AG08396 (cell line): ENCODE measurements at places on chromosomes 11 and 22.

DNA sequence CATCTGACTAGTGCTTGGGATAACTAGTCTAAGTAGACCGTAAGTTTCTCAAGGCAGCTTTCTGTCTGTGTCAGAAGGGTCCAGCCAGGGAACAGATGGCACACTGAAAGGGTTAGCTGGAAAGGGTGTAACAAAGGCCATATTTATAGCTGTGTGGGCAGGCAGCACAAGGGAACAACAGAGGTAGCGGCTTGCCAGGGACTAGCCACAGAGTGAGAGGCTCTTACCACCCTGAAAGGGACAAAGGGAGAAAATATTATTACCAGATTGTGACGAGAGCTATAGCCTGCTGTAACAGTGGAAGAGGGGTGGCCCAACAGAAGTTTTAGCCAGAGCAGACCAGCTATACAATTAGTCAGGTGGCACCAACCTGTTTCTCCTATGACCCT is 129.4 kb downstream of the CCDC34 start:
- no peak for DNase-seq

DNA sequence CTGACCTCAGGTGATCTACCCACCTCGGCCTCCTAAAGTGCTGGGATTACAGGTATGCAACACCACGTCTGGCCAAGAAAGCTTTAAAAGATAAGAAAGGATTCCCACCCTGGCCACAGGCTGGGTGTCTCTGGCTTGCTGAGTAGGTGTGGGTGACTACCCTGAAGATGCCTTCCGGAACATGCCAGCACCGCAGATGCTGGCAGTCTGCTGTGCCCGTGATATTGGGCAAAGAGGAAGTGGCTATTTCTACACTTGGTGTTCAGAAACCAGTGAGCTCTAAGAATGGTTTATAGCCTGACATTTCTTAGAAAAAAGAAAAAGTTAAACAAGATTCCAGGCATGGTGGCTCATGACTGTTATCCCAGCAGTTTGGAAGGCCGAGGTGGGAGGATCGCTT is 6.1 kb downstream of the MRPL11 start:
- DNase-seq = no peak

- no peak for DNase-seq
These were observed 4.0 kb downstream of the SCYL1 start for GRCh38 chr11:65528819-65529350.

DNA sequence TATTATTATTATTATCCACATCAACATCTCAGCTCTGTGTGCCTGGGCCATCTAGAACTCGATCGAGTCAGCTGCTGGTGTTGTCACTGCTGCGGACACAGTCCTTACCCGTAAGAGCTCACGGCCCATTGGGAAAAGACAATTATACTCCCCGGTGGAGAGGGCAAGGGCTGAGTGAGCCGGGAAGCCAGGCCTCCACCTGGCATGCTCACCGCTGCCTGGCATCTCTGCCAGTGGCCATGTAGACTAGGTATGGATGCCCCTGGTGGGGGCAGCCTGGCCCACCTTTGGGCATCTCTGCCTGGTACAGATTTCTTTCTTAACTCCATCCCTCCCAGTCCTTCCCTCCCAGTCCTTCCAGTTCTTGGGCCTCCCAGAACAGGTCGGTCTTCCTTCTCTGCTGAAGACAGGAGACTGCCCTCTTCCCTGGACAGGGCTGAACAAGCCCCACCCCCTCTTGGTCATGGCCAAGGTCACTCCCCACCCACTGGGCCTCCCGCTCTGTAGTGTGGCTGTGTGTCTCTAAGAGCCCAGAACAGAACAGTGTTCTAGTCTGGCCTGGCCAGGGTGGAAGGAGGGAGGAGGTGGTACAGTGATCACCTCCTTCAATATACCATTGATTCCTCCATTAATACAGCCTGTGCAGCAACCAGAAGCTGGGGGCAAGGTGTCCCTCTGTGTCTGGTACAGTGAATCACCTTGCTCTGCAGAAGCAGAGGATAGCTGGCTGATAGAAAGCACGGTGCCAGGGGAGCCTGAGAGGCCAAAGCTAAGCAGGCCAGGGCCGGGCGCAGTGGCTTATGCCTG is 57.7 kb downstream of the FLRT1 start:
- DNase-seq = no peak

GRCh38 chr11:10979529-10979928 is 121.7 kb upstream of the ZBED5 start:
- no peak for DNase-seq

DNA sequence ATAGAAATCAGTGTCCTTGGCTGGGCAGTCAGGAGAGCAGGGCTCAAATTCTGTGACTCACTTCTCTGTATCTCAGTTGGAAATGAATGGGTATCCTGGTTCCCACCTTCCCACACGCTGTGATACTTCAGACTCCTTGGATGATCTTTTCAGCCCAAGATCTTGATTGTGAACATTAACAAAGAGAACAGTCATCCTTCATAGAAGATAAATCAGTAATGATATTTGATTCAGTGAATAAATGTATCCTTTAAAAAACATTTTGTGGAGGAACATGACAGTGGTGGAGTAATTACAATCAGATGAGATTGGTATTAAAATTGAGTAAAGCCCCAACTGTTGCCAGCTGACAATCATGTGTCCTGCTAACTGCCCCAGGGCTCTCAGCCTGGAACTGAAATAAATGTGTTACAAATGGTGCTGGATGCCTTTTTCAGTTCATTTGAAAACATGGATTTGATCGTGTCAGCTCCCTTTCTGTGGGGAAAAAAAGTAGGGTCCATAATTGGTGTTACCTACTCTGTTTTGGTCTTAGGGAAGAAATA is 72.9 kb upstream of the OR5AN1 start:
- no peak for DNase-seq

GRCh38 chr11:117421476-117421875 is 93.8 kb downstream of the CEP164 start:
- DNase-seq = no peak

DNA sequence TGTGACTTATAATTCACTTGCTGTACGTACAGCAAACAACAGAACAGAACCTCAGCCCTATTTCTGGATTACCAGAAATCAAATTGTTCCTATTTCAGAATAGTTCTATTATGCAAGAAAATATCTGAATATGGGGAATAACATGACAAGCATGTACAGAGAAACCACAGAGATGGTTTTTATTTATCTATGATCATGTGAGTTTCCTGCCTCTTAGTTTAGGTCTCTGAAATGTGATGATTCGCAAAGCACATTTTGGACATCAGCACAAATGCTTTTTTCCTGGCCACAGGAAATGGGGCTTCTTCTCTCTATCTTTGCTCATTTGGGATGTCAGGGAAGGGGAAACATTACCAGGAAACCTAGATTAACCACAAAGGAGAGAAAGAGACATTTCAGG is 266.7 kb upstream of the CTSC start:
- DNase-seq = peak; percentile 32

DNA sequence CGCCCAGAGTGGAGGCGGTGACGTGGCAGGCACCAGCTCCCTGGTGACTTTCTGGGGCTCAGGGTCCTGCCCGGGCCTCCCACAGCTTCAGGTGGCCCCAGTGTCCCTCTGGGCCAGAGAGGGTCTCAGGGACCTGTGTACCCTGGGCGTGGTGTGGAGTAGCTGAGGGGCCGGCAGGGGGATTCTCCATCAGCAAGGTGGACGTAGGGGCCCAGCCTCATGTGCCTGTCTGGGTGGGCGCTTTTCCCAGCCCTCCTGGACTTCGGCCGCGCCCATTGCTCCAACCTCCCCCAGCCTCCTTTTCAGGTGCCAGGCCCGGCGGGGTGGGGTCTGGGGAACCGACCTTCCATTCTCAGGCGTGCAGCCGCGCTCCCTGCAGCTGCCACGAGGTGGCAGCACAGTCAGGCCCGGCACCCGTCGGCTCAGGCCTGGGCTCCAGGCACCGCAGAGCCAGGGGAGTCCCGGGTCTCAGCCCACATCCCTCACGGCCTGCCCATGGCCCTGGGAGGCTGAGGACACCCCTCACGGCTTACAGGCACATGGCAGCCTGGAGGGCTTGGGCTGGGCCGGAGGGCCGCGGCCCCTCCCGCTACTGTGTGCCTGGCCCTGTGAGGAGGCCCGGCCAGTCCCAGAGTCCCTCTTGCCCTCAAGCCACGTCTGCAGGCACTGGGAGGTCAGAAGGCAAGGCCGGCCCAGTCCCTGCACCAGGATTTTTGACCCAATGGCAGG is 19.9 kb upstream of the MUC5B start:
- peak; percentile 94 for DNase-seq
